ENCODE measurements at places on chromosomes 2 and 18. TPM values are rescaled to one million over a fixed set of nuclear protein-coding genes. Genes with fewer than 3 reads are reported as not detected.

GRCh38 chr2:20430461-20431300 lies 16.2 kb upstream of the RHOB start:
- DNase-seq: no peak

- DNase-seq: no peak
Measured at GRCh38 chr2:45218297-45218696, 209.0 kb upstream of the SIX2 start.

DNA sequence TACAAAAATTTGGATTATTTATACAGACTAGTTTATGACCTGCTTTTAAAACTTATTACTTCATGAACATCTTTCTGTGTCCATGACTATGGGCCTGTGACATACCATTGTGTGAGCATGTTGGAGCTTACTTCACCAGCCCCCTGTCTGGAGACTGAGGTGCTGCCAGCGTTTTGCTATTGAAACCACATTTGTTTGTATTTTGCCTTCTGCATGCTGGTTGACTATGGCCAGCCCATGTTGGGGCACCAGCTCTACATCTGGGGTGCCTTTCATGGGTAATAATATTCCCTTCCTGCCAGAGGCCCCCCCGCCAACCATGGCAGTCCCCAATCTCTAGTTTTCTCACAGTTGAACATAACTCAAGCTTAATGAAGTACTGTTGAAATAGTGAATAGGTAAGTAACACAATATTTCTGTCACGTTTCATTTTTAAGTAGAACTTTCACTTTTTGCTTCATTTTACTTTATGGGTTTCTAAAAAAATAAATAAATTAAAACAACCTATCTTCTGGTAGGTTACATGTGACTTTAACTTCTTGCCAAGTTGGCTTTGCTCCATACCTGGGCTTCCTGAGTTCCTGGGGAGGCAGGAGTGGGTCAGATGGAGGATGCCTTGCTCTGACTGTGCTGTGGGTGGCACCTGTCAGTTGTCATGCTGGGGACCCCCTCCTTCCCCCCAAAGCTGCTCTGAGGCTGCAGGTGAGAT lies 63.9 kb downstream of the DGKD start:
- DNase-seq: no peak

The MROH2A gene
- total RNA-seq: 0.49 TPM

The LIMS4 gene
- total RNA-seq: 0.49 TPM

DNA sequence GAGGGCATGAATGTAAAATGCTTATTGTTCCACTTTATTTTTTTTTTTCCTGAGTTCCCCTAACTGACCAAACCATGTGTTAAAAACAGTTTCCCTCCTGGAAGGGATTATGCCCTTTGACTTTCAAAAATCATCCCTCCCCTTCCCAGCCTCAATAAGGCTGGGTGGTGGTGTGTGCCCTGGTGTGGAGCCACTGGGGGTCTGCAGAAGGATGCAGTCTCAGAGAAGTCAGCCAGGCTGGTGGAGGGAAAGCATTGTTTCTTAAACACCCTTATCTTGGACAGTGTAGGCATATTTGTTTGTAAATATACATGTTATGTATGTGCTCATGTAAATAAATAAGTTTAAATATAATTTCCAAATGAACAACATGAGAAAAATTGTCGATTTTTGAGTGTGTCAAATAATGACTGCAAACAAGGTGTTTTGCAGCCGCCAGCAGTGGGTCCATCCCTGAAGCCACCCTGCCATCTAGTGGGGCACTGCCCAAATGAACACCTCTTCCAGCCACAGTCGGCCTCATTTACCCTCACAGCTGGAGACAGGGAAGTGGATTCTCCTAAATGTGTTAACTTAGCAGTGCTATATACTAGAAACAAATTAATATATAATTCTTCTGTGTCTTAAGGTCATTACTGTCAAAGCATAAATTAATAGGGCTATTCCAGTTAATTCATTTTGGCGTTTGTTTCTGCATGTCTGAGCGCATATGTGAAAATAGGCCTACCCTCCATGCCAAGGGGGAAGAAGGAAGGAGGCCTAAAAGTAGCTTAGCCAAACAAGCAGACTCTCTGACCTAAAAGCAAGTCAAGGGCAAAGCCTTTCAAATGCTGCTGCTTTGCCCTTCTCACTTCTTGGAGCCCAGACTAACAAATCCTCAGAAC lies 209.6 kb upstream of the PIK3C3 start:
- no peak for DNase-seq

The FAM117B gene
- 7.1 TPM for total RNA-seq

The PLCD4 gene
- 2.8 TPM for total RNA-seq

The AQP4 gene
- 1.5 TPM for total RNA-seq

DNA sequence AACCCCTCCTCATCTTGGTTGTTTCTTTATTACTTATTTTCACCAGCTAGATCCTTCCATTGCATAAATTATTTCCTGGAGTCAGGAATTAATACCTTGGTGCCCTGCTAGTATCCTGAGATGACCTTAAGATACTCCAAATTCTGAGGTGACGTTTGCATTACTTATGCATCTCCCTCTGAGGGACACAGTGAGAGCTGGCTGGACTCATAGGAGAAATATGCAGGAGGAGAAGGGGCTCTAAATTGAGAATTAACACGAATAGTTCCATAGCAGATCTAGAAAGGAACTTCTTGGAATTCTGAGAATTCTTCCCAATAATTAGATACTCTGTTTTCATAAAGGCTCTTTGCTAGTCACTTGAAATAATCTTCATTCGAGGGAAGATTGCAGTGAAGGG lies 310.6 kb upstream of the ZEB2 start:
- DNase-seq: no peak

The HOXD10 gene
- total RNA-seq: 1.8 TPM

DNA sequence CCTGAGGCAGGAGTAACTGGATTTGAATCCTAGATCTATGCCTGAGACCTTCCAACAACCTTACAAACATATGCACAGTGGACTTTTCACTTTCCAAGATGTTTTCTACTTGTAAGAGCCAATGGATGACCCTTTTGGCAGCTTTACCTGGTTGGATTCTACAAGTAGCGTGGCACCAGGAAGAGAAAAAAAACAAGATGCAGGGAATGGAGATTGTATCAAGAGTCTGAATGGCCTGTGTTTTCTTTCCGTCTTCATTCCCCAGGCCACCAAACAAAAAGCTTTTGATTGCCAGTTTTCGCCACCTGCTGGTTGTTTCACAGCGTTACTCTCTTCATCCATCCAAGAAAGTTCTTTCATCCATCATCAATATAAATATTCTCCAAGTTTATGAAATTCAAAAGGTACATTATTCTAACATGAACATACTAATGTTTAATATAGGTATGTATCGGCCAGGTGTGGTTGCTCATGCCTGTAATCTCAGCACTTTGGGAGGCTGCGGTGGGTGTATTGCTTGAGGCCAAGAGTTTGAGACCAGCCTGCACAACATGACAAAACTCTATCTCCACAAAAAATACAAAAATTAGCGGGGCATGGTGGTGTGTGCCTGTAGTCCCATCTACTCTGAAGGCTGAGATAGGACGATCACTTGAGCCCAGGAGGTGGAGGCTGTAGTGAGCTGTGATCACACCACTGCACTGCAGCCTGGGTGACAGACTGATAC lies 3.5 kb upstream of the BCL2 start:
- peak; percentile 82 for DNase-seq

DNA sequence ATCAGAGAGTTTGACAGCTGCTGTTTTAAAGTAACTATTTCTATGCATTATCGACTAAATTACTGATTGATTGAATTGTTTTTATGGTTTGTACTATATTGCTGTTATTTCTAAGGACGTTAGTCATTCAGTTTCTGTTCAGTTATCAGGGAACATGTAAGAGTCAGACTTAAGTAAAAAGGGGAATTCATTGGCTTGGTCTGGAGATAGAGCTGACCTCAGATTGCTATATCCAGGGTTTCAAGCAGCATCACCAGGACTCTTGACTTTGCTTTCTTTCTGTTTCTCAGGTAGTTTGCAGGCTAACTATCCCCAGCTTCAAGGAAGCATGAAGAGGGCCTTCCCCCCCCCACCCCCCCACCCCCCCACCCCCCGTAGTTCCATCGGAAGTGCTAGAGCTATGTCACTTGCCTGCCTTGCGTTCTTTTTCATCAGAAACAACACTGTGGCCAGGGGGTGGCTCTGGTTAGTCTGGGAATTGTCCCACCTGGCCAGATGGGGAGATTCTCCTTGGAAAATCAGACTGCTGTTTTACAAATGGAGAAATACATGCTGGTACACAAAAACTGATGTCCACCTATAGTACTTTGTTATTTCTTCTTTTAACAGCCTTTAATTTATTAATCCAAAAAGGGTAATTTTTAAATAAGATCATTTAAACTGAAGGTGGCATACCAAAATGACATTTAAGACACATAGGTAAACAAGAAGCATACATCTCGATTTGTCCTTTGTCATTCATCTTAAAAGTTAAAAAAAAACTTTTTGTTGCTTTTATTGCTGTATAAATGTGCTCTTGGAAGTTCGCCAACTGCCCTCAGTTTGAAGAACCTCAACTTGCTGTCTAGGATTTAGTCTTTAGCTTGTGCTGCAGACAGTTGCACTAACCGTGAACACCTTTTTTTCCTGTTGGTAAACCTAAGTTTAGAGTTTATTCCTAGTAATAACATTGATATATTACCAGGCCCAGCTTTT lies 9.4 kb downstream of the SMAD4 start:
- DNase-seq: no peak

GRCh38 chr2:85796341-85797262 lies 42.8 kb downstream of the ATOH8 start:
- no peak for DNase-seq

The BMP10 gene
- total RNA-seq: not detected

GRCh38 chr18:213966-214365 lies 53.9 kb downstream of the THOC1 start:
- DNase-seq: no peak

- DNase-seq: no peak
Measured at GRCh38 chr18:39198376-39198775, 1632.8 kb upstream of the CELF4 start.

The ELOA2 gene
- not detected for total RNA-seq

The C2orf78 gene
- total RNA-seq: not detected

Data from skin of body (tissue), 3 donors.